ENCODE measurements at places on chromosomes 4 and X.

GRCh38 chrX:95622200-95622599, 1062.4 kb upstream of the DIAPH2 start:
- no peak for DNase-seq

DNA sequence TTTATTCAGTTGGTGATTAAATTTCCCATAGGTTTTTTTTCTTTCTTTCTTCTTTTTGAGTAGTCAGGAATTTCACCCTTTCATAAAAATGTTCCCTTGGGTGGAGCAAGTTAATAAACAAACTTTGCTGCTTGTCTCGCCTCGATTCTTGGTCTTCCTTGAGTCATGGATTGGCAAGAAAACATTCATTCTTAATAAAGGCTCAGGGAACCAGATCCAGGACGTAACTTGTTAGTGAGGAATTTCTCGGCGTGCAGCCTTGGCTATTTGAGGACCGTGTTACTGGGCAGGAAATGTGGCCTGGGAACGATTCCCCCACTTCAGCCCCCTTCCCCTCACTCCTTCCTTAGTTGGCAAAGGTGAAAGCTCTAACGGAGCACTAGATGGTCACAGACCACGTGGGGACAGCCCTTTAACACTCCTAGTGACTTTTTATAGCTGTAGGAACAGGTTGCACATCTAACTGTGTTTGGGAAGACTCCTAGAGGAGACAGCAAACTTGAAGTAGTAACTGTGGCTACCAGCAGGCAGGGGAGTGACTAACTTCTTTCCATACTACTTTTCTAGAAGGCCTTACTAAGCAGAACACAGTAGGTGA, 106.8 kb downstream of the UCHL1 start:
- DNase-seq = no peak

GRCh38 chr4:87521757-87522374, 7.3 kb downstream of the SPARCL1 start:
- DNase-seq = peak; percentile 56

- DNase-seq = no peak
Measured at GRCh38 chrX:7263330-7263729, 115.4 kb upstream of the PUDP start.

GRCh38 chr4:53196882-53197771, 168.7 kb downstream of the SCFD2 start:
- DNase-seq = peak; percentile 56

GRCh38 chrX:25022499-25023325, 6.9 kb upstream of the ARX start:
- DNase-seq = no peak

GRCh38 chrX:154902408-154902807, 16.3 kb downstream of the F8A1 start:
- no peak for DNase-seq

DNA sequence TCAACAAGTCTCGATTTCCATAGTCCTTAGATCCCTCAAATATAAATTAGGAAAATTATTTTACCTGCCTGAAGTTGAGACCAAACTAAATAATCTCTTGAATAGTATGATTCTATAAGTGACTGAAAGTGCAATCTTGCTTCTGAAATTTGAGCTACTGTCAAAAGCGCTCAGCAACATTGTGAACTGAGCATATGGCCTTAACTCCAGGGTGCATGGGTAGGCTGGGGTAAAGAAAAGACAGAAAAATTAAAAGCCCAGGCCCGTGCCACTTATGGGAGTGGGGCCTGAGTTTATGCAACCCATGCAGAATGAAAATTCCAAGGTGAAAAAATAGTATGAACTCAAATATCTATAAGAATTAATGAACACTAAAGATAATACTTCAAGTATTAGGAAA, 9.8 kb downstream of the PGRMC2 start:
- DNase-seq = no peak

DNA sequence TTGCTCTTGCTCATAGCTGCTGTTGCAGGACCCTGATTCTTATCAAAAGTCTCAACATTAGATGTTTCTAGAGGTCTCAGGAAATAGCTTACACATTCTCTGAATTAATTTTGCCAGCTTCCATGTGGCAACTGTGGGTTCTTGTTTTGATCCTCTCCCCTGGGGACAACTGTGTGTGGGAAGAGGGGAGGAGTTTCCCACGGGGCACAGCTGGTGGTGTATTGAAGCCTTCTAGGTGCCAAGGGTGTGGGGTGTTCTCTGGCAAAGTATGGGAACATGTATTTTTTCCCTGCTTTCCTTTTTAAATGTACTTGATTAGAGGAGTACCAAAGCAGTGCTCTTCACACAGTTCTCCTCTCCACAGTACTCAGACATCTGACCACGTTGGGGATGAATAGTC, 212.7 kb downstream of the RPA4 start:
- no peak for DNase-seq

GRCh38 chr4:91322961-91323360, 980.8 kb upstream of the GRID2 start:
- no peak for DNase-seq

- DNase-seq = no peak
Measured at GRCh38 chrX:10537308-10537707, 83.1 kb downstream of the MID1 start.

- DNase-seq = no peak
Measured at GRCh38 chr4:180850318-180850940, 1392.8 kb upstream of the TENM3 start.

GRCh38 chrX:36963852-36964251, 44.3 kb upstream of the FAM47C start:
- no peak for DNase-seq

GRCh38 chr4:153209410-153209809, 5.2 kb downstream of the TRIM2 start:
- no peak for DNase-seq

DNA sequence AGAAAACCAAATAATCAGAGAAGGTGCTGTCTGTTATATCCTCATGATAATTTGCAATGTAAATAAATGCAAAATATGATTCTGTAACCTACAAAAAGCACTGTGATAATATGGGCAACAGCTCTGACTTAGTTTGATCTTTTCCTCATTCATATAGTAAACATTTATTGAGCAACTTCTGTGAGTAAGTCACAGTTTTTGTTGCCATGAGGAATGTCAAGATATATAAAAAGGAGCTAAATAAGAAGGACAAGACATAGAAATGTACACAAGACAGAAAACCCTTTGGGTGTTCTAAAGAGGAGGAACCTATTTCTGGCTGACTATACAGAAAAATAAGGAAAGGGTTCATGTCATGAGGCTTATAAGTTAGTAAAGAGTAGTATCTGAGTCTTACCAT, 44.3 kb downstream of the ARSJ start:
- DNase-seq = no peak

- DNase-seq = no peak
Measured at GRCh38 chrX:72495046-72495445, 77.6 kb downstream of the HDAC8 start.

DNA sequence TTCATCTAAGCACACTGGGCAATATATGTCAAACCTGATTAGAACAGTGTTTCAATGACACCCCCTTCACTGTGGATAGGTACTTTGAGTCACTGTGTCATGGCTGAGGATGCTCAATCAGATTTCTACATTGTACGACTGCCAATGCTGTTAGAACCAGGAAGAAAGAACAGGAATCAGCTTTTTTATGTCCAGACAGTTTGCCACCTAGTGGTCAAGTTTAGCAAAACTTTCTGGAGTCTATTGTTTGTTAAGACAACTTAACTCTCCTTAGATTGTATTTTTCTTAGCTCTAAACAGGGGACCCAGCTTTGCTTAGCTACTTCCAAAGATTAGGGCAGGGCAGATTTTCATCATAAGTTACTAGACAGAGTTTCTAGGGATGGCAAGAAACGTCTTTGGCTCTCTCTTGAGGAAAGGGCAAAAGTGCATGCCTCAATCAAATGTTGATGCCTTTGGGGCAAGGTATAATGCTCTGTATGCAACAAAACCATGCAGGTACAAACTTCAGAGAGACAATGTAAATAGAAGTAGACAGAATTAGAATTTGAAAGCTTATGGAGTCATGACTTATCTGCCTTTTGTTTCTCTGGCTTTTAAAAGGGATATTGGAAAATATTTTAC, 40.5 kb upstream of the BMP3 start:
- DNase-seq = peak; percentile 52

DNA sequence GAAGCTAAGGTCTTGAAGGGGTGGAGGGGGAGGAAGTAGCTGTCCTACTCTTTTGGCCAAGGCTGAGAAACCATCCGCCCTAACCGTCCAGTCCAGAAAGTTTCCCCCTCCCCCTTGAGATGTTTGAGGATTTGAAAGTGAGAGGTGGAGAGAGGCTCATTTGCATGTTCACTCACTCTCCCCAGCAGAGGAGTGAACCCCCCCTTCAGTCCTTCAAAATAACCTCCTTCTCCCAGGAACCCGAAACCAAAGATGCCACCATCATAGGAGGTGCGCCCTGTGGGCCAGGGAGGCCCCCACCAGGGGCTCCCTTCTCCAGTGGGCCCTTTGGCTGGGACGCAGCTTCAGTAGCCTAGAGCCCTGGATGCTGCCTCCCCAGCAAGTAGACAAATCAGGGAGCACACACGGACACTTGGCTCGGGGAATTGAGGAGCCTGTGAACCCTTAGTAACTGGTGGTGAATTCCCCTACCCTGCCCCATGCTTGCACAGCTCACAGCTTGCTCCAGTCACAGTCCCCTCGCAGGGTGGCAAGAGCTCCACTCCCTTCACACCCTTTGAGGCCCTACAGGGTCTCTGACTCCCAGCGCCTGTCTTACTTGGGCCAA, 25.6 kb downstream of the ELF4 start:
- DNase-seq = no peak

DNA sequence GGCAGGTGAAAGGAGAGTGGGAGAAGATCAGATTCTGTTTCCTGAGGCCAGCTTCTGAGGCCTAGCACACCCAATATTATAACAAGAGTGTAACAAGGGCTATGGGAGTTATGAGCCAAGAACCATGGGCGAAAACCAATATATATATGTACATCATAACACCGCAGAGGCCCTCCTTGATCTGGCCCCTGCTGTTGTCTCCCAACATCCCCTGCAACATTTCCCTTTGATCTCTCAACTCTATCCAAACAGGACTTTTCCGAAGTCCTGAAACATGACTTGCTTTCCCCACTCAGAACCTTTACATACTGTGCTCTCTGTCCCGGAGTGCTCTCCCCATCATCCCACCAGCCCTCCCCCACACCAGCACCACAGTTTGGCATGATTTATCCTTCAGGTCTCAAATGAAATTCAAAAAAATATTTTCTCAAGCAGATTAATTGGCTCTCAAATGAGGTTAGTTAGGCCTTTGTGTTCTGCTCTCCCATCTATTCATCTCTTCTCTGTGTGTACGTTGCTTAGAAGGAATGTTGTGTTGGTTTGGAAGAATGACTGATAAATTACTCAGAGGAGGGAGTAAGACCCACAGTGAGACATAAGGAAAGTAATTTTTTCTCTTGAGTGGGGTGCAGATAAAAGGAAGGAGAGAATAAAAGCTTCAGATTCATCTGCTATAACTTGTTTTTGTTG, 58.1 kb upstream of the SMIM10 start:
- DNase-seq = no peak

- DNase-seq = no peak
Measured at GRCh38 chr4:139875411-139875825, 209.8 kb downstream of the MGST2 start.

DNA sequence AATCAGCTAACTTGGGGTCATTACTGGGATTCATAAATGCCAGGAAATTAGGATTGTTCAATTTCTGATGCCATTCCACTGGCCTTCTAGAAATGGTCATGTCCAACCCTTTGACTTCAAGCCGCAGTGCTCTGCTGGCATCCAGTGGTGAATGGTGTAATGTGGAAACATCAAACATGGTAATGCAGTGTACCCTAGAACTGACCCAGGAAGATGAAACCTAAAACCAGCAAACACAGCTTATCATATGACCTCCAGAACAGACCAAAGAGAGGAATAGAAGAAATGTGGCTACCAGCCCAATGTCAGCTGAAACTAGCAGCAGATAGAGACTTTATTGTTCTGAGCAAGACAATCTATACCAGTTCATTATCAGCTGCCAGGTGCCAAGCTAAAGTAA, 13.8 kb downstream of the CXCL13 start:
- no peak for DNase-seq

DNA sequence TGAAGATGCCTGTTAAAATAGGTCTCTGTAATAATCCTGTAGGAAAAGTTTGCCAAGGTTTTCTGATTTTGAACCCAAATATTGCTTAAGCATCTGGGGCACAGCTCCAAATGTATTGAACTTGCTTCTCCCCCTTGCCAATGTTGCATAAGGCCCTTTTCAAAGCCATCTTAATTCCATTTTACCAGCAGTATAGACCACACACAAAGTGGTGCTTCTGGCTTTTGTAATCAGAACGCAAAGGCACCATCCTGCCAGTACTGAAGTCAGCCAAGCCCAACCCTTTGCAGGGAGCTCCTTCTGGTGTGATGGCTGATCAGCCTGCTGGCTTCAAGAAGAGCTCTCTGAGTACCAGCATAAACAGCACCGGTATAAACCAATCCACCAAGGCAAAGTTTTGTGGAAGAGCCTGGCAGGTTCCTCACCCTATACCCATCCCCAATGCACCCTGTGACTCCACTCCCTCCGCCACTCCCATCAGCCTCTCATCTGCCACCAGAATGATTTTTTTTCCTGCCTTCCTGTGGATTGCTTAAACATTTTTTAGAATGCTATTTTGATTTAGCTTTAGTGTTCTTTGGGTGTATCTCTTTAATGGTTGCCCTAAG, 39.2 kb upstream of the USP9X start:
- no peak for DNase-seq

DNA sequence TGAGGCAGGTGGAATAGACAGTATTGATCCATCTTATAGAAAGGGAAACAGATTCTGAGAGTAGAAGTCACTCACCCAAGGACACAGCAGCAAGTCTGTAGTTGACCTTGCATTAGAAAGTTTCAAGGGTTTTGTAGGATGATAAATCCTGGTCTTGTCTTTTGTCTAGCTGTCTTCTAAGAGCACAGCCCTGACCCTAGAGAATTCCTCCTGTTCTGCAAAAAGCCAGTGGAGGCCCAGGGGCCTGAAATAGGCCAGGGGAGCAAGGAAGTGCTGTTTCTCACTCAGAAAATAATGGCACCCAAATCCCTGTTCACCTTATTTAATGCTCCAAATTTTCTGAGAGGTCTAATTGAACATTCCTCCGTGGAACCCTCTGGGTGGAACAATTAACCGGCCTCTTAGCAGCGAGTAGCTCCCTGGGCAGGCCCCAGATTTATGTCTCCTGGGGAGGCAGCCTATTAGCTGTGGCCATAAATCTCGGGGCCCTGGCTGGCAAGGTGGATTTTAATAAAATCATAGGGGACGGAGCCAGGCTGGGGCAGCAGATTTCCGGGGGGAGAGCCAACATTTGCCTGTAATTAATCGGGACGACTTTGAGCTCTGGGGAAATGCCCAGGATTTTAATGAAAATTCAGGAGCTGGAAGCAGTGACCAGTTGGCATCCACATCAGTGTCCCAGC, 49.2 kb upstream of the MSX1 start:
- DNase-seq = no peak

- no peak for DNase-seq
Measured at GRCh38 chr4:140311257-140311835, 62.1 kb upstream of the SCOC start.

- no peak for DNase-seq
Measured at GRCh38 chr4:68490826-68491457, 43.7 kb downstream of the TMPRSS11E start.

GRCh38 chr4:37896206-37896860, 5.4 kb downstream of the TBC1D1 start:
- no peak for DNase-seq

- no peak for DNase-seq
Measured at GRCh38 chr4:5921101-5921980, 28.5 kb upstream of the CRMP1 start.
